SW 1271 (cell line): ENCODE measurements at places on chromosomes 2 and 18.

DNA sequence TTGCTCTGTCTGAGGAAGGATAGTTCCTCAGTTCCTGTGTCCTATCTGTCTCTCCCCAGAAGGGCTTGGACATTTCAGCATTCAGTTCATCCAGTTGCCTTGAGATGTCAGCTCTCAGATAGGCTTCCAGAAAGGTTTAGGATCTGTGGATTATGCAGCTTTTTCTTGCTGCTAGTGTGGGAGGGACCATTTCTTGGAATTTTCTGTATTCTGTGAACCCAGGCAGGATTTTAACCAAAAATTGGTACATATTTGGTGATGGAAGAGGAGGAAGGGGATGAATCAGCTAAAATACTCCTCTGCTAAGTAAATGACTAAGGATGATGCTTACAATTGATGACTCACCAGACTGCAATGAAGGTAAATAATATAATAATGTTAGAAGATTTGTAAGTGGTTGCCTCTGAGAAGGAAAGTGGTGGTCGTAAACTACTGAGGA is 58.6 kb upstream of the DOCK10 start:
- peak; percentile 78 for DNase-seq

DNA sequence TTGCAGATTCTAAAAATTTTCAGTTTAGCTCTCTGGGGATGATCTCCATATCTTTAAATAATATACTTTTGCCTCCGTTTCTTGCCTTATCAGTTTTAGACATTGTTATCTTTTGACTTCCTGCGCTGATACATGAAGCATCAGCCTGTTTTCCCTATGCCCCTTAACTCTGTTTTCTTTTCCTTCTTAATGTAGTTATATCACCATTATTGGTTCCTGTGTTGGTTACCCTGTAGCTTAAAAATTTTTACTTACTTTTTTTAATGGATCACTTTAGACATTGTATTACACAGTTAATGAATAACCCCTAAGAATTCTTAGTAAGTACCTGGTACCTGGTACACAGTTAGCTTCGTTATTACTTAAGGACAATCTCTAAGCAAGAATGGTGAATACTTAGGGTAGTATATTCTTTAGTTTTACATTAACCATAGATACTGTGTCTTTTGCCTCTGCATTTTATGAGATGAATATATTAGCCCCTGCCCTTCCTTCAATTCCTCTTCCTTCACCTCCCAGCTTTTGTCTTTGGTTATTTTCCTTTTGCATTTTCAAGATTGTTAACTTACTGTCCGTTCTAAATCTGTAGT is 40.9 kb downstream of the BABAM2 start:
- DNase-seq = no peak

GRCh38 chr2:20647738-20648137 is 3.2 kb downstream of the HS1BP3 start:
- DNase-seq = no peak

- DNase-seq = no peak
Measured at GRCh38 chr2:114192362-114192761, 250.1 kb upstream of the DPP10 start.

- no peak for DNase-seq
Measured at GRCh38 chr2:143909577-143910353, 610.2 kb downstream of the ZEB2 start.

- no peak for DNase-seq
Measured at GRCh38 chr2:65919550-65920188, 487.3 kb upstream of the SPRED2 start.

GRCh38 chr2:198901894-198902293 is 555.8 kb downstream of the SATB2 start:
- DNase-seq = no peak

- DNase-seq = no peak
Measured at GRCh38 chr2:144461308-144461766, 58.6 kb downstream of the ZEB2 start.

DNA sequence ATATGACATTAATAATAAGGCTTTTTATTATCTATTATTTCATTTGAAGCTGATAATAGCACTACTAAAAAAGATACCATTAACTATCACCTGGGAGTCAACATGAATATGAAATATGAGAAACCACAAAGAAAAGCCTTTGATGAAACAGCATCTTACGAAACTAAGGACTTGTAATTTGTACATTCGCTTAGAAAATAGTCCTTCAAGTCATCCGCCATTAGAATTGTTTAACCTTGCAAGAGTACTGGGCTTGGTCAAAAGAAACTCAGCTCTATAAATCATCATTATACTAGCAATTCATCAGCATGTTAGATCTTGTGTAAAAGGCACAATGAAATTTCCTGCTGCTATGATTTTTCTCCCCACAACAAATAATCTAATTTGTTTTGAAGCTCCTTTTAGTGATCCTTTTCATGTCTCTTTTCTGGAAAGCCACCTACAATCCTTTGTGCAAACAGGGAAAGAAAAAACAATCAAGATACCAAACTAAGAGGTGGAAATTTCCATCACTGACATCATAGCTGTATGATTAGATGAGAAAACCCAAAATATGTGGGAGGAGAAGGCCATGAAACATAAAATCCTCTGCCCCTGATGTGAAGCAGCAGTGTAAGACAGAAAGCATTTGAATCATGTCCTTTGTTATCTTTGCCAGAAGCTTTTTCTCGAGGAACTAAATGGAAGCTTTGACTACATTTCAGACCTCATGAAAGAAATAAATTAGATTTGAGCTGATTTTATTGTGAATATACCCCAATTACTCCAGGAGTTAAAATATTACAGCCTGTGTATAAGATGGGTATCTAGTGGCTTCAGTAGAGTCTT is 31.2 kb downstream of the SCN9A start:
- DNase-seq = no peak

DNA sequence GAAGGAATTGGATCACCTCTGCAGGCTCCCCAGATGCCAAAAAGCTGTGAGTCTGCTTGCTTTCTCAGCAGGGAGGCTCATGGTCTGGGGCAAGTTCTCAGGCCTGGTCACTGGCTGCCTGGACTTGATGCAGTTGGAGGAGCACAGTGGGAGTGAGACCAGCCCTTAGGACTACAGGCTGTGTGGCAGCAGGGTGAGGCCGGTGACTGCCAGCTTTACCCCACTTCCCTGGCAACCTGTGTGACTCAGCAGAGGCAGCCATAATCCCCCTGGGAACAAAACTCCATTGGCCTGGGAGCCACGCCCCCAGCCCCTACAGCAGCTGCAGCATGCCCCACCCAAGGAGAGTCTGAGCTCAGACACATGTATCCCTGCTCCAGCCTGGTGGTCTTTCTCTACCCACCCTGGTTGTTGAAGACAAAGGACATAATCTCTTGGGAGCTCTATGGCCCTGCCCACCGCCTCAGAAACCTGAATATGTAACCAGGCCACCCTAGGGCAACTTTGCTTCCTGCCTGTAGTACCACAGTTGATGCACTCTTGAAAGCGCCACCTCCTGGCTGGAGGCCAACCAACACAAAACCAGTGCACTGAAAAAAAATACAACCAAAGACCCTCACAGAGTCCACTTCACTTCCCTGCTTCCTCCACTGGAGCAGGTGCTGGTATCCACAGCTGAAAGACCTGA is 106.8 kb upstream of the SPATS2L start:
- no peak for DNase-seq

GRCh38 chr2:7045601-7046590 is 128.7 kb downstream of the RNF144A start:
- no peak for DNase-seq

- no peak for DNase-seq
Measured at GRCh38 chr2:142989273-142990204, 112.1 kb downstream of the KYNU start.

DNA sequence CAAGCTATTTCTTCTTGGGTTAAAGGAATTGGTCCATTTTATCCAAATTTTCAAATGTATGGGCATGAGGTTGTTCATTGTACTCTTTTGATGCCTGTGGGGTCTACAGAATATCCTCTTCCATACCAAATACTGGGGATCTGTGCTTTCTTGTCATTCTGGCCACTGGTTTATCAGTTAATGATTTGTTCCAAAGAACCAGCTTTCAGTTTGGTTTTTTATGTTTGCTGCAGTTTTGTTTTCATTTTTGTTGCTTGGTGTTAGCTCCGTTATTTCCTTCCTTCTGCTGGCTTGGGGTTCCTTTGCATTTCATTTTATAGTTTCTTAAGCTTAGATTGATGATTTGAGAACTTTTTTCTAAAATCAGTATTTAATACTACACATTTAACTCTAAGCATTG is 45.5 kb downstream of the SLC66A2 start:
- DNase-seq = no peak

DNA sequence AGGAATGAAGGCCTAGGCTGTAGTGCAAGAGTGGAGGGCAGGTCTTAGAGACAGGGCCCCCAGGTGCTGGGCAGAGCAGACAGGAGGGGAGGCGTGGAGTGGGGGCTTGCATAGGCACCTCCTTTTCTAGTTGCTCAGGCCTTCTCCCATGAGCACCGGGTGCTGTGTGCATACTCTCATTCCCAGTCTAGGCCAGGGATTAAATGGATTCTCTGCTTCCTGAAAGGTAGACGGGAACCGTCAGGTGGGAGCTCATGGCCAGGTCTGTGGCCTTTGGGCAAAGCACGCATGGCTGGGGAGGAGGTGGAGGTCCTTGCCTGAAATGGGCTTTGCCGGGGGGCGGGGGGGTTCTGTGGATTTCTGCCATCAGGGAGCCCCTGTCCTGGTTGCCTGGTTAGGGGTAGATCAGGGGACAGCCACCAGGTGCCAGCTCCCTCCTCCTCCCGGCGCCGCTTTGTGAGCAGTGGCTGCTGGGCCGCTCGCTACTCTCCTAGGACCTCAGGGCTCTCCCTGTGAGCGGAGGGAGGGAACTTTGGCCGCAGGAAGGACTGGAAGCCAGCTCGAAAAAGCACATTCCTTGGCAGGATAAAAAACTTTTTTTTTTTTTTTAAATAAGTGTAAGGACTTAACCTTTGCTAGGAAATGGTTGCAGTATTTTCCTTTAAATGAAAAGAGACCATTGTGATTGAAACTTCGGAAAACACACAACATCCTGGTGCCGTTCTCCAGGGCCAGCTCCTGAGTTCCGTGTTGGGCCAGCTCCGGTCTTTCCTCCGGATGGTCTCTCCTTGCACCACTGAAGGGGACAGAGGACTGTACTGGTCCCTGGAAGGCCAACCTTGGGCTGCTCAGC is 82.8 kb upstream of the HAAO start:
- DNase-seq = no peak

DNA sequence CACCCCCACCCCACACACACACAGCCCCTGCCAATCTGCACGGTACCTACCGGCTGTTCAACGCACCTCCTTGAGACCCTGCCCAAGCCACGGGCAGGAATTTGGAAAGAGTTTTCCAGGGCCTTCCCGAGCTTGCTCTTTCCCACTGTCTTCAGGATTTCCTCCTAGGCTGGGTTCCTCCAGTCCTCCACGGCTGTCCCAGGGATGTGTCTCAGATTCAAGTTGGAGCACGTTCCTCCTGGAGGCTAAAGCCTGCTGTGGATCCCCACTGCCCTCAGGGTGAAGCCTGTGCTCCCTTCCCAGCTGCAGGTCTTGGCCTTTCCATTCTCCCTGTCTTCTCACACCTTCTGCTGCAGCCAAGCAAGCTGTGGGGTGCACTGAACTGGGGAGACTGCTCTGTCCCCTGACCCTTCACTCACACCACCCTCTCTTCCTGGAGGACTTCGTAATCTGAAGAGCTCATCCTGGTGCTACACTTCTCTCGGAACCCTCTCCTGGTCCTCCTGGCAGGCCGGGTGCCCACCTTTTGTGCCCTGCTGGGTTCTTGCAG is 54.9 kb upstream of the HS6ST1 start:
- DNase-seq = no peak

- no peak for DNase-seq
Measured at GRCh38 chr2:43905871-43906270, 67.1 kb downstream of the ABCG8 start.

DNA sequence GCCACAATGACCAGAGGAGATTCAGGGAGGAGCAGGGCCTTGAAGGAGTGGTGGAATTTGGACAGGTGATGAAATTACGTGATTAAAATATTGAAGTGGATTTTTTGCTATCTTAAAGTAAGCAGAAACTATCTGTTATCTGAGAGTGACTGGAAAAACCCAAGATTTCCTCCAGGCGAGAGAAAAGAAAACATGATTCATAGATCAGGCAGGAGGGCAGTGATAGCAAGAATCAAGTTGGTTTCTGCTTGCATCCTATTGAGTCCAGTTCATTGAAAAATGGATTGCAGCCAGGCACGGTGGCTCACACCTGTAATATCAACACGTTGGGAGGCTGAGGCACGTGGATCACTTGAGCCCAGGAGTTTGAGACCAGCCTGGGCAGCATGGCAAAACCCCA is 127.8 kb downstream of the NXPH2 start:
- no peak for DNase-seq

GRCh38 chr2:203195331-203196036 is 43.3 kb upstream of the CYP20A1 start:
- DNase-seq = no peak

DNA sequence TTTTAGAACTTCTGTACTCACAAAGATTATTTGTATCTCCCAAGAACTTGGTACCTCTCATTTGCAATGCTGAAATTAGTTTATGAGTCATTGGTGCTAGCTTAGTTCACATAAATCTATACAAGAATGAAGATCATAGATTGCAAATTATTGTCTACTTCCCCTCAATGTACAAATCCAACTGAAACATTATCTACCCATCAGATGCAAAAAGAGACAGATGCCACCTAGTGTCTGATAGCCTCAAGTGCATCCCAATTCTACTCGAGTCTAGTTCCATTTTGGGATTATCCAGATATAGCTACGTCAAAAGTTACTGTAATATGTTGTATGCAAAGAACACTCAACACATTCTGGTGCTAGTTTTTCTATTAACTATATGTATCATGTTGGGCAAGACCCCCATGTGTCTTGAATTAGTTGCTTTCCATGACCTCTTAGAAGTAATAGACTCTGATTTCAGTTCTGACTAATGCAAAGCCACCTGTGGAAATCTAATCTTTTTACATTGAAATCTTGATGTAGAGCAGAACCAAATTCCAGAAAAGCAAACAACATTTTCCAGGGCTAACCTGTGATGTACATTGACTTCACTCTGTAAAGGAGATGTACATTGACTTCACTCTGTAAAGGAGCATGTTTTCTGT is 210.0 kb downstream of the RBM43 start:
- DNase-seq = no peak

GRCh38 chr2:40346535-40347354 is 105.1 kb downstream of the SLC8A1 start:
- DNase-seq = no peak
